Esophagus mucosa (tissue), 1 donor: ENCODE measurements at places on chromosomes 5 and 9. TPM values are rescaled to one million over a fixed set of nuclear protein-coding genes. Genes with fewer than 3 reads are reported as not detected.

TRIM36 gene
- total RNA-seq: 1.2 TPM

FANCG gene
- total RNA-seq: 22.0 TPM

SYK gene
- 60.3 TPM for total RNA-seq

SPATA31E1 gene
- not detected for total RNA-seq

GPRIN1 gene
- total RNA-seq: 1.9 TPM

TRIM7 gene
- total RNA-seq: 36.9 TPM
